ENCODE measurements at places on chromosomes 6 and 20. TPM values are rescaled to one million over a fixed set of nuclear protein-coding genes. Genes with fewer than 3 reads are reported as not detected.

Gene SNAP25
- polyA plus RNA-seq = not detected

Gene CYP24A1
- not detected for polyA plus RNA-seq

Gene NKX2-2
- polyA plus RNA-seq = not detected

Gene MYCT1
- not detected for polyA plus RNA-seq

Gene VNN1
- polyA plus RNA-seq = not detected

Gene PKIB
- polyA plus RNA-seq = not detected

Gene HCRTR2
- not detected for polyA plus RNA-seq

Gene MYLK2
- polyA plus RNA-seq = not detected
